Breast epithelium (tissue), 4 donors: ENCODE measurements at places on chromosomes 6 and 20.

- DNase-seq, result no peak
Measured at GRCh38 chr6:75819776-75820487, 70.9 kb downstream of the MYO6 start.

DNA sequence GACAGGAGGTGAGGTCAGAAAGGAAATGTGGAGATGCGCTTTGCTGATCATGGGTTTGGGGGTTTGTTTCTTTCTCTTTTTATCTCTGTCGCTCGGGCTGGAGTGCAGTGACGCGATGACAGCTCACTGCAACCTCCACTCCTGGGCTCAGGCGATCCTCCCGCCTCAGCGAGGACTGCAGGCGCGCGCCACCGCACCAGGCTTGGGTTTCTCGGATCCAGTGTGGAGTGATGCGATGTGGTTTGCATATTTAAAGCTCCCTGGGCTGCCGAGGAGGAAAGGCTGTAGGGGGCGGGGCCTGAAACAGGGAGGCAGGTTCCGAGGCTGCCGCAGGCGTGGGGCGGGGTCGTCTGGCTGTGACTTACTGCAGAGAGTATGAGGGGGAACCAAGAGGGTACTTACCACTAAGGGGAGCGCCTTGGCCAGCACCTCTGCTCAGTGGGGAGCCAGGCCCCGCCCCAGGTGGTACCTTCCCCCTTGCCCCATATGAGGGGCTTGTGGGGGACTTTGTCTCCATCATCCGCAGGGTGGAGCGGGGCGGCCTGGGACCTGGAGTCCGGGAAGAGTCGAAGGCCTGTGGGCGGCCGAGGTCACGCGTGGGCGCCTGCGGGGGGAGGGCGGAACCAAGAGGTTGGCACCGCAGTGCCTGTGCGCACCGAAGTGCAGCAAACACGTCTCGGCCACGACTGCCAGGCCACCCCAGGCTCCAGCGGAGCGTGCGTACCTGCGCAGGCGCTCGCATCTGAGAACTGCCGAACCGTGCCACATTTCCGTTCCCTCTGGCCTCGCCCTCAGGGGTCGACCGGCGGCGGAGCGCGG is 12.7 kb upstream of the BAK1 start:
- DNase-seq, result no peak

DNA sequence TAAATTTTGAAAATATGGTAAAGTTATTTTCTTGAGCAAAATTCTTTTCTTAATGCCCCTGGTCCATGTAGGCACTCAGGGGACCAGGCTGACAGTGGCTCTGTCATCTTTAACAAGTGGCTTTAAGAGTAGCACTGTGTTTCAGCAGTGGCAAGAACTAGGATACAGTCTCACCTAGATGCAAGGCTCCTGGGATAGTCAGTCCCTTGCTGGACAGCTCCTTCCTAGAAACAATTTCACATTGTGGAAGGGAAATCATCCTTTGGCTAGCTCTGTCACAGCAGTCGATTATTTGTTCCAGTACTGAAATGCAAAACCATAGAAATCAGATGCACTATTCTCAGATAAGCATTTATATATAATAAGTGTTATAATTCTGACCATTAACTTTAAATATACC is 175.4 kb upstream of the KCNQ5 start:
- no peak for DNase-seq

DNA sequence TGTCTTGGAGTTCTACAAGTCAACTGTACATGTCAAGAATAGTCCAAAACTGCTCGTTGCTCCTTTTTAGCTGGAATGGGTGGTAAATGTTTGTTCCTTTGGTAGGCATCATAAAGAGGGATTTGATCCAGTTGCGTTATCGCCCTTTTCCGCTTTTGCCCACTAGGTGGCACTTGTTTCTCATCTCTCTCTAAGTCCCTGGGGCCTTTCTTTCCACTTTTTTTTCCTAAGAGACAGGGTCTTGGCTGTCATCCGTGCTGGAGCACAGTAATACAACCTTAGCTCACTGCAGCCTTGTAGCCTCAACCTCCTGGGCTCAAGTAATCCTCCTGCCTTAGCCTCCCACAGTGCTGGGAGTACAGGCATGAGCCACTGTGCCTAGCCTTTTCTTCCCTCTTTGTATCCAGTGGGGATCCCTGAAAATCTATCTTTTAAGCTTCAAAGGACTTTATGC is 20.7 kb downstream of the GTPBP2 start:
- DNase-seq, result no peak

DNA sequence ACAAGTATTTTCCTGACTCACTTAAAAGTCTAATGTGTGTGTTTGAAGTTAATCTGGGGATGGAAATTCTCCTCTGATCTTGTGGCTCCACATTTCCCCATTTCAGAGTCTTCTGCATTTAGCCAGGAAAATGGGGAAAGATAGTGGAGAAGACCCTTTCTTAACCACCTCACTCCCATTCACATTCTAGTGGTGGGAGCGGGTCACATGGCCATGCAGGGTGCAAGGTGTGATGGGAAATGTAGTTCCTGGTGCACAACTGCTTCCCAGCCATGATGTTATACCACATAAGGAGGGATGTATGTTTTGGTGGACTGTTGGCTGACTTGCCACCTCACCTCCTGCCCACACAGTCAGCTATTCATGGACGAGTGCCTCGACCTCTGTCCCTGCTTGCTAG is 61.8 kb downstream of the BANF2 start:
- no peak for DNase-seq

DNA sequence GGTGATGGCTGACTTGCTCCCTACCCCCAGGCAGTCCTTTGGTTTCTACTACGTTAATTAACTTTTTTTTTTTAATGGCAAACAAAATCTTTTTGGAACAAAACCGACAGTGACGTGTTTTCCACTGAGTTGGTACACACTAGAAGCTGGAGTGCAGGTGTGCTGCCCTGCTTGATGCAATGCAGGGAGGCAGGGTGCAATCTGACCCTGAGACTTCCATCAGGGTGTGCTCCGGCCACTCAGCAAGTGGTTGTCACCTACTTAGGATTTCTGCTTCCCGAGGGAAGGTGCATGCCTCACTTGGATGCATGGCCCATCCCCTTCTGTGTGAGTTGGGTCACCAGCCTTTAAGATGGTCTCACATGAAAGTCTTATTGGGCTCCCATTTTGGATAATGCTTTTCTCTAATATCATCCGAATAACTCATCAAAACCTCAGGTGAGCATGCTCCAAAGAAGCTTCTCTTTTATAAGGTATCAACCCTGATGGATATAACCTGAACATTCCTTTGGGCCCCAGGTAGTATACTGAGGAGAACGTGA is 14.0 kb downstream of the RREB1 start:
- no peak for DNase-seq

DNA sequence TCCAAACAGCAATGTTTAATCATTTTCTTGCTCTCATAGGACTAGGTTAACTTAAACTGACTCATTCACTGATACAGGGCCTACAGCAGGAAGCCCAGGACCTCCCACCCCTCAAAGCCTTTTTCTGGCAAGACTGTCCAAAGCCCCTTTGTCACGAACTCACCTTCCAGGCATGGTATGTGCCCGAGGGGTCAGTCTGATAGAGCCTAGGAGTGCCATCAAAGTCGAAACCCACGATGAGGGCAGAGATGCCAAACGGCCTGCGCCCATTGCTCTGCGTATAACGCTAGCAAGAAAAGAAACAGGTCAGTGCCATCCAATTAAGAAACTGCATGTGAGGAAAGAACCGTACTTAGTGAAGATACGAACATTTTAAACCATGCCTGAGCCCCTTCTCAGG is 4.3 kb downstream of the PSMA7 start:
- DNase-seq, result no peak

- DNase-seq, result no peak
Measured at GRCh38 chr6:56947924-56948323, 7.0 kb upstream of the BEND6 start.

DNA sequence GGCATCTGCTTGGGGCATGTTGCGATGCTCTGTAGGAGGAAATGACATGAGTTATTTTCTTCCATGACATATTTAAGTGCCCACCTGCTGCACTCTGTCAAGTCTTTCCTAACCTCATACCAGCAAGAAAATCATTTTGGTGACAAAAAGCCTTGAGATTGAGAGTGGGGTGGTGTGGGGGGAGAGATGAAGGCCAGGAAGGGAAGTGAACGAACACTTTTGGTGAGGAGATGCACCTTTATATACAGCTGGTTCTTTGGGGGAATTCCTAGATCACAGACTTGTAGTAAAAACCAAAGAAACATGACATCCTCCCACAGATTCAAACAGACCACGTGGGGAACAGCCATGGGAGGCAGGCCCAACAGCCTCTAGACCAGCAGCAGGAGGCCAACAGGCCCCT is 26.1 kb downstream of the NCOA5 start:
- DNase-seq, result no peak
